Activated T-helper 9 cell treated with anti-CD3 and anti-CD28 coated beads, Interleukin-2, amount 50 U/mL, for 16 hours (primary cell): ENCODE measurements at places on chromosomes 7 and 10.

DNA sequence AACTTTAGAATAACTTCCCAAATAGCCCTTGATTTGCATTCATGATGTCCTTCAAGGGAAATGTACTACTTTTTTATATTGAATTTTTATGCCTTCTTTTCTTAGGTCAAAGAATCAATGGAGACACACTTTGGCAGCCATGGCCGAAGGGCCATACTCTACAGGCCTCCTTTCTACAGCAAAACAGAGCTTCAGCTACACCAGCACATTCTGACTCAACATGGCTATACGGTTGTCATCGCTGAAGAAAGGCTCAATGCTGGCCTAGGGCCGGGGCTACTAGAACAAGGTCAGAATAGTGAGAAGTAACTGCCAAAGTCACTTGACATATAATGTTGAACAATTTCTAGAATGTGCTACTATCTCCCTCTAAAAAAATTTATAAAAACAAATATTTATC, 27.0 kb downstream of the CPED1 start:
- no peak for DNase-seq

- DNase-seq, result no peak
These were observed 72.7 kb downstream of the ELFN1 start for GRCh38 chr7:1742555-1743303.

DNA sequence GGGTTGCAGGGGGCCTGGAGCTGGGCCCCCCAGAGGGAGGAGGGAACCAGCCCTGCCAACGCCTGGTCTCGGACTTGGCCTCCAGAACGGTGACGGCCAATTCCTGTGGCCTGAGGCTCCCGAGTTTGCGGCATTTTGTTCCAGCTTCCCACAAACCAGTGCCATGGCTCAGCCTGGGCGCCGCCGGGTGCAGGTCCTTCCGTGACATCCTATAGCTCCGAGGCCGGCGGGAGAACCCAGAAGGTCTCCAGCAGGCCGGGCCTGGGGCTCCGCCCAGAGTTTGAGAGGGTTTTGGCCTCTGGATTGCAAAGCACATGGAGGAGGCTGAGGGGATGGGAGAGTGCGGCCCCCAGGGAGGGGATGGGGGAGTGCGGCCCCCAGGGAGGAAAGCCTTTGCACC, 92.6 kb downstream of the UNCX start:
- DNase-seq, result no peak

DNA sequence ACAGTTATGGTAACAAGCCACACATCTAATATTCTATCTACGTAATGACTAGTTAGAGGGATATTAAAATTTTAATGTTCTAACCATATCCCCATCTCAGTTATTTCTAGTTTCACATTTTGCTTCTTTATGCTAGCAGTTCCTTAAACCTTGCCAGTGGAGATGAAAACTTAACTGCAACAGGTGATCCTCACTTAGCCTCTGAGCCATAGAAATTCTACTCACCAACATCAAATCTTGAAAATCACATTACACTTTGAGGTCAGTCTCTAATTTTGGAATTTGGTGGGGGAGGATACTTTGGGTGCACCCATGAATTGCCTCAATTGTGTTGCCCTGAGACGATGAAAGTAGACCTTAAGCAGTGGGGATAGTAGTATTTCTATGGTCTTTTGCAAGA, 256.4 kb downstream of the GATA3 start:
- DNase-seq, result no peak

DNA sequence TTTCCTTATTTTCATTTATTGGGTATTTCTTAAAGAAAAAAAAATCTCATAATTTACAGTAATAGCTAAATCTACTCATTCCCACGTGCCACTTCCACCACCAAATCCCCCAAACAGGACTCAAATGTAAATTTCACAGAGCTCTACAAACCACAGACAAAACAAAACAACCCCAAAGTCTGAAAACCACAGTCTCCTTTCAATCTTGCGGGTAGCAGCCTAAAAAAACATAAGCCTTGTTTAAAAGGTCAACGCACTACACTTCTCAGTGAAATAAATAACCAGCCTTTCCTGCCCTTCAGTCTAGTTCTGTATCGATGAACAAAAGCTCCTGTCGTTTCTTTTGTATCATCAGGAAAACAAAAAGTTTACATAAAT, 121.8 kb upstream of the AFAP1L2 start:
- DNase-seq, result no peak

GRCh38 chr7:35379481-35379880, 125.6 kb upstream of the TBX20 start:
- DNase-seq, result no peak

GRCh38 chr7:151954866-151955820, 1.1 kb upstream of the GALNTL5 start:
- DNase-seq, result no peak
